ENCODE measurements at places on chromosomes 2 and 18. TPM values are rescaled to one million over a fixed set of nuclear protein-coding genes. Genes with fewer than 3 reads are reported as not detected.

POMC gene
- total RNA-seq: 34.2 TPM

LRRC30 gene
- total RNA-seq: not detected

IL36RN gene
- not detected for total RNA-seq

WIPF1 gene
- total RNA-seq: 43.4 TPM

DSG1 gene
- total RNA-seq: not detected

ABHD1 gene
- not detected for total RNA-seq

TPO gene
- 6.1 TPM for total RNA-seq

PLA2R1 gene
- total RNA-seq: 3.9 TPM

CFAP210 gene
- total RNA-seq: not detected

SCYGR4 gene
- total RNA-seq: not detected

RTKN gene
- total RNA-seq: 13.5 TPM

TMEM178A gene
- 3.9 TPM for total RNA-seq

ST8SIA5 gene
- not detected for total RNA-seq

RND3 gene
- 29.8 TPM for total RNA-seq

ABCG8 gene
- not detected for total RNA-seq

MARCO gene
- 18.7 TPM for total RNA-seq

SLC14A1 gene
- 1.3 TPM for total RNA-seq

SIX2 gene
- not detected for total RNA-seq

ESPNL gene
- total RNA-seq: 2.0 TPM

LHCGR gene
- total RNA-seq: not detected

CSRNP3 gene
- total RNA-seq: 5.4 TPM

SCYGR1 gene
- total RNA-seq: not detected

SH2D6 gene
- total RNA-seq: not detected

ANKRD53 gene
- 1.1 TPM for total RNA-seq

PLGLB2 gene
- 1.9 TPM for total RNA-seq

FZD7 gene
- 51.2 TPM for total RNA-seq

EHBP1 gene
- total RNA-seq: 121 TPM

FOXD4L1 gene
- 0.36 TPM for total RNA-seq

PDCD1 gene
- not detected for total RNA-seq

CRYGC gene
- total RNA-seq: not detected

LTBP1 gene
- 46.7 TPM for total RNA-seq

PEX13 gene
- 61.6 TPM for total RNA-seq

ADD2 gene
- 3.6 TPM for total RNA-seq

NEB gene
- 0.49 TPM for total RNA-seq

ANKRD39 gene
- 11.4 TPM for total RNA-seq

PRKAG3 gene
- not detected for total RNA-seq

KIF3C gene
- total RNA-seq: 12.5 TPM

CROCC2 gene
- not detected for total RNA-seq

LAMA1 gene
- 0.27 TPM for total RNA-seq

All from sigmoid colon (tissue), 7 donors.